ENCODE measurements at places on chromosomes 5 and 9.

DNA sequence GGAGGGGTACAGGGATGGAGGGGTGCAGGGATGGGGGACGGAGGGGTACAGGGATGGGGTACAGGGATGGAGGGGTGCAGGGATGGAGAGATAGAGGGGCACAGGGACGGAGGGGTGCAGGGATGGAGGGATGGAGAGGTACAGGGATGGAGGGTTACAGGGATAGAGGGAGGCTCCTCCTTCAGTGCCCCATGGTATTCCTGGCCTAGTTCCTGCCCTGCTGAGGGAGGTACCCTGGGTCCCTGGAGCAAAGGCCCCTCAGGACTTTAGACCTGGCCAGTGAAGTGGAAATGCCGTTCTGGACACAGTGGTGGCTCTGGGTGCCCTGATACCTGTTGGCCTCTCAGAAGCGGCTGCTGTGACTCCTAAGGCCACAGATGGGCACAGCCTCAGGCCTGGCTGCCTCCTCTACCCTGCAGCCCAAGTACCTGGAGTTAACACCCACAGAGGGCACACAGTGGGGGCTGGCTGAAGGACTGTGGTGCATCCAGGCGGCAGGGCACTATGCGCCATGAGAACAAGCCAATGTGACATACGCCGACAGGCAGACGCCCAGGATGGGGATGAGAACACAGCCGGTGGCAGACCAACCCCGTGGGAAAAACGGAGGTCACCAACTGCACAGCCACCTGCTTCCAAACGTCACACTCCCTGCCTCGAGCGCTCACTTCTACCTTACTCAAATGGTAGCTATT, 8.4 kb downstream of the PTGES2 start:
- DNase-seq = no peak

DNA sequence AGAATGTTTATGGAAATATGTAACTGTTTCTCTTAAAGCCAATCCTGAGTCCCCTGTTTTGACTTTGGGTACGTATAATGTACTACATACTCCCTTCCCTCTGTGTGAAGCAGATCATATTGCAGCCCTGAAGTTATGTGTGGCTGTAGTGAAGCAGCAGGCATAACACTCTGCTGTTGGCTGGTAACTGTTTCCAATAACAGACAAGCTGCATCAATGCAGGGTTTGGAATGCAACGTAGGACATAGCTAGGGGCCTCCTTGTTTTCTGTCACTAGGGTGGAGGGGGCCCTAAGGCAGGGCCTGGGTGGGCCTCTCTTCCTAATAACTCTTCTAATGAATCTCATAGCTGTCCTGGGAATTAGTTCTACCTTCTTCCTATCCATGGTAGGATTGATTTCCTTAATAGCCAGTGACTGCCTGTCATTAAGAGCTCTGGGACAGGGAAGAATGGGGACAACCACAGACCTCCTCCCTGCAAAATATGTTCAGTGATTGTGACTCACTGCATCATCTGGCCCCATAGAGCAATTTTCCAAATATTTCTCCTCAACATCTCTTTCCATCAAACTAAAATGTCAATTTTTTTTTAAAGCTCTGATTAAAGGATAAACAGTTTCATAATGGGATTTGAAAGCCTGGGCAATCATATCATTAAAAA, 129.6 kb upstream of the HMHB1 start:
- no peak for DNase-seq

GRCh38 chr5:29899583-29899982, 1293.9 kb upstream of the CDH6 start:
- no peak for DNase-seq

- no peak for DNase-seq
Observed at GRCh38 chr9:78515108-78515507, 218.2 kb downstream of the PSAT1 start.

DNA sequence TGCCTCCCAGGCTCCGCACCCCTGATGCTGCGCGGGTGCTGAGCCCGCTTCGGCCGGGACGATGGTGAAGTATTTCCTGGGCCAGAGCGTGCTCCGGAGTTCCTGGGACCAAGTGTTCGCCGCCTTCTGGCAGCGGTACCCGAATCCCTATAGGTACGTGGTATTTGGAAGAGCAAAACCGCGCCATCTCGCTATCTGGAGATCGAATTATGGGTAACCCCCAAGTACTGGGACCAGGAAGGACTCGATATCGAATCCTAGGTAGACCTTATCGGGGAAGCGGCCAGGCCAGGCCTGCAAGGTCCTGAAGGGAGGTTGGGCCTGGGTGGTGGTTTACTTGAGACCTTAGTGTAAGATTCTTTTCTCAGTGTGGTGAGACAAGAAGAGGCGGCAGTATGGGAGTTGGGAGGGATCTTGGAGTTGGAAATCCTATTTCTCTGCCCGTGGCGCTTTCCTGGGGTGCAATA, 359 bp downstream of the PRELID1 start:
- no peak for DNase-seq

GRCh38 chr5:120088836-120089235, 375.3 kb upstream of the PRR16 start:
- no peak for DNase-seq

DNA sequence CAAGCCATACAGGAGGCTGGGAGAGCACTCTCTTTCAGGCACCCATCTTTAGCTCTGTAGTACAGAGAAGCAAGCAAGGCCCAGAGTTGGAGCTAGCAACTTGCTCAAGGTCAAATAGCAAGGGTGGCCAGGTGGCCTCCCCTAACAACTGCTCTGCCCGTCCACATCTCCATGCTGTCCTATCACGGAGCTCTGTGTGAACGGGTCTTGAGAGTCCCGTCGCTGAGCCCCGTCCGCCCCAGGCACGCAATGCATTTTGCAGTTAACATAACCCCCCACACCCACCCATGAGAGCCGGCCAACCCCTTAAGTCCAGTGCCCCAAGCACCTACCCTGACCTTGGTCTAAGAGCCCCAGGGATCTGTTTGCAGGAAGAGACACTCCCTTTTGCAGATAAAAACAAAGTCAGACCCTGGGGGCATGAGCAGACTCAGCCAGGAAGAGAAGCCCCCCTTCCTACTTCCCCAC, 1.5 kb downstream of the RNF44 start:
- no peak for DNase-seq

GRCh38 chr5:135750506-135750905, 84.0 kb upstream of the SLC25A48 start:
- no peak for DNase-seq

DNA sequence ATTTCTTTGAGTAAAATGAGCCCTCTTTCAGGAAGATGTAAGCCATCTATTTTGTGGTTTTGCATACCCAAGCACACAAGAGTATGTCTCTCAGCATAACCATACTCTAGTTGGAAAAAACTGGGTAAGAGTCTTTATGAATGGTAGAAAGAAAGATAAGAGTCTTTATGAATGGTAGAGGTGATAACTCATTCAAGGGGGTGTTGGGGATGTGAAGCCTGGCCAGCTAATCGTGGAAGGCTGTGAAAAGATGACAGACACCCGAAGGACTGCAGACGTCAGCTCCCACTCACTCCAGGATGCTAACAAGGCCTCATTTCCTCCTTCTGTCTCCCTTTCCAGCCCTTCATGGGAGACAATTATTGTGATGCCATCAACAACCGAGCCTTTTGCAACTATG, 228.5 kb downstream of the PAPPA start:
- no peak for DNase-seq

DNA sequence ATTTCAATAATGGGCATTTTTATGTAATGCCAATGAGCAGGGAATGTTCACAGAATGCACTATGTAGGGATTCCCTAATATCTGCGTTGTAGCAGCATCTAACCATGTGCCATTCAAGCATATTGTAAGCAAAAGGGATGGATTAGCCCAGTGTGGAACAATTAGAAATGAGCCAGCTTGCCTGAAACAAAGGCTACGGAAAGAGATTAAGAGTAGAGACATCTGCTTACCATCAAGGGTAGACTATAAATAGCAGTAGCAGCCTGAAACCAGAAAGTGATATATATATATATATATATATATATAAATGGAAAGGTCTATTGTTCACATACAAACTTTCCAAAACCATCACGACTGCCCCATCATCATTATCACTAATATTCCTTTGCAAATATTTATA, 31.9 kb upstream of the CEP120 start:
- no peak for DNase-seq

DNA sequence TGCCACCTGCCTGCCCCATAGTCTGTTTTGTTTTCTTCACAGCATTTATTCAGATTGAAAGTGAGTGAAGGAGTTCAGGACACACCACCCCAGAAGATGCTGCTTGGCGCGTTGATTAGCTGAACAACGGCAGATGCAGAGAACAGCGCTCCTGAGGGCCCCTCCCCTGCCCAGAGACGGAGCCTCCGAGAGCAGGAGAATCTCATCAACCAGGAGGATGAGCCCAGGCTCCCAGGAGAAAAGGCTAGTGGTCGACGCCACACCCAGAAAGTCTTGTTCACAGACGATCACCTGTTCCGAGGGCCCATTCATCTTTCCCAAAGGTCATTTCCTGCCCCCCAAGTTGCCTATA, 180.4 kb upstream of the PPP1R26 start:
- DNase-seq = no peak

DNA sequence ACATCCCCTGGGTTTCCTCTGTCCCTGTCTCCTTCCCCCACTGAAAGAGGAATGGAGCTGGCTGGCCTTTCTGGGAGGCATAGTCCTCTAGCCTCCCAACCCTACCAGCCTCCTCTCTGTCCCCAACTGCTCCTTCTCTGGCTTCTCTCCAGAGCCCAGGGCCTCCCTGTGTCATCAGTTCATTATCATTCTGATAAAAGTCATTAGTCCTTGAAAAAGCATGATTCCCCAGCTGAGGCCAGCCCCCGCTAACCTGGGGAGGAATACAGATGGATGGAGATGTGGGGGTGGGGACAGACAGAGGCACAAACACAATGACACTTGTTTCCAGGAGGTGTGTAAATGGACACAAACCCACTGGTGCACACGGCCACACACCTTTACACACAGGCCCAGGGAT, 73.6 kb upstream of the HSPA9 start:
- no peak for DNase-seq

GRCh38 chr9:70315389-70315788, 56.6 kb downstream of the SMC5 start:
- no peak for DNase-seq

DNA sequence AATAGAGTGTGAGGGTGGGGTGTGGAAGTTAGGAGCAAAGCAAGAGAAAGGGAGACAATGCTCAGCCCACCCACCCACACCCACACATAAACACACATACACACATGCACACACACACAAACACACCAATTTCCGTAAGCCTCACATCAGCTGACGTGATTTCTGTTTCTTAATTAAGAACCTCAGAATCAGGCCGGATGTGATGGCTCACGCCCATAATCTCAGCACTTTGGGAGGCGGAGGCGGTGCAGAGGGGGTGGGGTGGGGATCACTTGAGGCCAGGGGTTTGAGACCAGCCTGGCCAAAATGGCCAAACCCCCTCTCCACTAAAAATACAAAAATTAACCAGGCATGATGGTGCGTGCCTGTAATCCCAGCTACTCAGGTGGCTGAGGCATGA, 26.4 kb upstream of the PIK3R1 start:
- DNase-seq = no peak

DNA sequence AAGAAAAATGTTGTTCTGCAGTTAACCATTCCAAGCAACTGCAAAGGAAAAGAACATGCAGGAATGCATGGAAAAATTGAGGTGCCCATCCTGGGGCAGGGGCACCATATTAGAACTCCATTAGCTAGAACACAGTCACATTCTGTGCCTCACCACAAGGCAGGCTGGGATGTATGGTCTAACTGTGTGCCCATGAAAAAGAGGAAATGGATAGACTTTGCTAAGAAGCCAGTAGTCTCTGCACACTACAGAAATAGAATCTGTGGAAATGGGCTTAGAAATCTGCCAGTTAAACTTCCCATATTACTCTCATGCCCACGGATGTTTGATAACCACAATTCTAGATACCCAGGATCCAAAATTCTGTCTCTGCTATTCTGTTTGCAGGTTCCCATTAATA, 423.8 kb upstream of the SMARCA2 start:
- no peak for DNase-seq

DNA sequence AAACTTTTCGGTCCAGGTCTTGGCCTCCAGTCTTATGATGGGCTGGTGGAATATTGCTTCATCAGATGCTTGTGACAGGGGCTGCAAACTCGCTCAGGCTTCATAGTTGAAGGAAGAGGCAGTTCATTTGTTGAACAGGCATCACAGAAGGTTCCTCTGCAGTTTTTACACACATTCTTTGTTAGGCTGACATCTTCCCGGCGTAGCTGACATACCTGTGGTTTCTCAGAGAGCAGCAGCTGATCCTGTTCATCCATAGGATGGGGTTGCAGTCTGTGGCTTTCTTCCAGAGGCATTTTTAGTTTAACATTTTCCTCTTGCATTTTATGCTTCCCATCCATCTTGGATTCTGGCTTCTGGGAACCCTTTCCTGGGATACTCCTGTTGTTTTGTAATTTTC, 1255.2 kb downstream of the EFNA5 start:
- DNase-seq = no peak

- DNase-seq = no peak
Observed at GRCh38 chr9:129457325-129457779, 163.5 kb downstream of the C9orf50 start.

DNA sequence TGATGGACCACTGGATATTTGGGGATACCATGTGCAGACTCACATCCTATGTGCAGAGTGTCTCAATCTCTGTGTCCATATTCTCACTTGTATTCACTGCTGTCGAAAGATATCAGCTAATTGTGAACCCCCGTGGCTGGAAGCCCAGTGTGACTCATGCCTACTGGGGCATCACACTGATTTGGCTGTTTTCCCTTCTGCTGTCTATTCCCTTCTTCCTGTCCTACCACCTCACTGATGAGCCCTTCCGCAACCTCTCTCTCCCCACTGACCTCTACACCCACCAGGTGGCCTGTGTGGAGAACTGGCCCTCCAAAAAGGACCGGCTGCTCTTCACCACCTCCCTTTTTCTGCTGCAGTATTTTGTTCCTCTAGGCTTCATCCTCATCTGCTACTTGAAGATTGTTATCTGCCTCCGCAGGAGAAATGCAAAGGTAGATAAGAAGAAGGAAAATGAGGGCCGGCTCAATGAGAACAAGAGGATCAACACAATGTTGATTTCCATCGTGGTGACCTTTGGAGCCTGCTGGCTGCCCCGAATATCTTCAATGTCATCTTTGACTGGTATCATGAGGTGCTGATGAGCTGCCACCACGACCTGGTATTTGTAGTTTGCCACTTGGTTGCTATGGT, 54.5 kb upstream of the HNRNPA0 start:
- DNase-seq = no peak

DNA sequence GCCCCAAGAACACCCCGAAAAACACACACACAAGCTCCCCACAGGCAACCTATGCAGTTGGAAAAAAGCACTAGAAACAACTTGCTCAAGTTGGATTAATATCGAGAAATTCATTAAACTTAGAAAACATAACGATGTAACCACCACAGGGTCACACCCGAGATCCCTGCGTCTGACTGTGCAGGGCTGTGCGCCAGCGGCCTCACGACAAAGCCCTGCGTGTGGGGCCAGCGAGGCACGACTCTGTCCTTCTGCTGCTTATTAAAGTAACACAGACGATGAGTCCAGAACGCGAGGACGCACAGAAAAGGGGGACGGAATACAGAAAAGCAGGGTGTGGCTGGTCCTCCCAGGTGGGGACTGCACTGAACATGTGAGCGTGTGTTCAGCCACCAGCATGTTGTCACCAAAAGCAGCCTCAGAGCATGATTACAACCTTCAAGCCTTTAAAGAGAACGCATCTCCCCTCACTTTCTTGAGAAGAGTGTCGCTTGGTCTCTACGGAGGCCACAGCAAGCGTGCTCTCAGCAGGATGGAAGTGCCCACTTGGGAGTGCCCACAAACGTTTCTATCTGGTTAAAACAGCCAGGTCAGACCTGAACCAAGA, 14.4 kb downstream of the SLC12A7 start:
- no peak for DNase-seq

- DNase-seq = no peak
Observed at GRCh38 chr5:147169901-147170300, 64.9 kb upstream of the STK32A start.
